ENCODE measurements at places on chromosomes 16 and 17.

DNA sequence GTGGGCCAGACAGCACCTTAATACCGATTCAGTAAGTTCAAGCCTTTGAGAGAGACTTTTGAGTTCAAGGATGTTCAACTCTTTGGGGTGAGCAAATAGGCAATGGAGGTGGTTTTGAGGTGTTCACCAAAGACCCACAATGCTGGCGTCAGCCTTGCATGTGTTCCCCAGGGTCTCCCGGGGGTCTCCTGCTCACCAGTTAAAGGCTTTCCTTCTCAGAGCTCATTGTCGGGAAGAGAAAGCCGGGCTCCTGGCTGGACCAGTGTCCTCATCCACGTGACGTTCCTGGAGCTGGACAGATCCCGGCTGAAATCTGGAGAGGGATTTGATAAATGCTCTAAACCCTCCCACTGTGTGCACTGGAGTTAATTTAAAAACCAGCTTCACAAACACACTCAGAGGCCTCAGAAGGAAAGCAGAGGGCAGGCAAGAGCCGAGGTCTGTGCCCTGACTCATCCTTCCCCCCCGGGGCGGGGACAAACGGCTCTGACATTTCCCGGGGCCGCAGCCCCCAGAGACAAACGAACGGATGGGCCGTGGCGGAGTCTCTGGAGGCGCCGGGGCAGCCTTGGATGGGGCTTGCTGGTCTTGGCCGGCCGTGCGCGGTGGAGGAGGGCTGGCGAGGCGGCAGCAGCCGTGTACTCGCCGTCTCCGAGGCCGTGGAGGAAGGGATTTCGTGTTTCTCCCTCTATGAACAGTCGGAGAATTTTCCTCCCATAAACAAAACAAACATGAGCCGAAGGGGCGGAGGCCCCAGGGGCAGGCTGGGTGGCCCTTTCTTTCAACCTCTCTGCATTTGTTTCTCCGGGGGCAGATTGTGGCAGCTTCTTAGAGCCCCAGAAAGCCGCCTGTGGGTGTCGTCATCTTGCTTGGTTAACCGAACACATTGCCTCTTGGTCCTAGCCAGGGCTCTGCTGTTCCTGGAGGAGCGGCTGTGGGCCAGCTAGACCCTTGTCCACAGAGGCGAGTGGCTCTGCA is 94.2 kb downstream of the NTN1 start:
- DNase-seq: peak; percentile 42

DNA sequence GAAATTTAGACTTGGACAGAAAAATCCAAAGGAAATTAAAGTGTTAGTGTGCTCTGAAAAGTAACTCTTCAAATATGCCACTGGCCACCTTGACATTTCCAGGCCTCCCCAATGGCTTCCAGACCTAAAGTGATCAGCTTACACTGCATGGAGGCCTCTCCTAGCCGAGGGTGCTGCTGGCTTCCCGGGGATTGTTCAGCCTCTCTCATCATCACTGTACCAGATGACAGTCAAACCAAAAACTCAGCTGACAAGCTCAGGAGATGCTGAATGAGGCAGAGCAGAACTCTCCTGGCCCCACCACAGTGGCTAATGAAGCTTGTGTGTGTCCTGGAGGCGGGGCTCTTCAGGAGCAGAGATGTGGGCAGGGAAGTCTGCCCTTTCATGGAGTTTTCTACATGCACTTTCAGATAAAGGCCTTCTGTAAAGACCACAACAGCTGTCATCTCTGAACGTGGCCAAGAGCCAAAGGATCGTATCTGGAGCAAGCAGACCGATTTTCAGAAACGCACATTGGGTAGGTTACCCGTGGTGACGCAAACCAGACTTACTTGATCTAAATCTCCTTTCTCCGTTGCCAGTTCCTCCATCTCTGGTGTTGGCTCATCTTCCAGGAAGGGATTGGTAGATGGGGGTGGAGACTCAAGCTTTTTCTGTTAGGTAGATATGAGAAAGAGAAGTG is 113.3 kb downstream of the VPS53 start:
- DNase-seq: no peak

- DNase-seq: no peak
Measured at GRCh38 chr17:55731586-55732250, 9.1 kb upstream of the TMEM100 start.

DNA sequence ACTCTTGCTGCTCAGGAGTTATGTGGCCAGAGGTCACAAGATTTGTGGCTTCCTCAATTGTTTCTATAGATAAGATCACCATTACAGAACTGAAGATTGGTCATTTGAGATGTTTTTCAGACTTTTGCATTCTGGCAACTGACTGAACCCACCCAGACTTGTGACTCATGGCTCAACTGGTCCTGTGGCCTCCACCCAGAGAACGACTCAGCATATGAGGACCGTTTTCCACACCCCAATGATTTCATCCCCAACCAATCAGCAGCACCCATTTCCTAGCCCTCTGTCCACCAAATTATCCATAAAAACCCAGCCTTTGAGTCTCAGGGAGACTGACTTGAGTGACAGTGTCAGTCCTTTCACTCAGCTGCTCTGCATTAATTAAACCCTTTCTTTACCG is 143.2 kb upstream of the ASIC2 start:
- no peak for DNase-seq

GRCh38 chr17:75340631-75341030 is 51.4 kb upstream of the SLC25A19 start:
- DNase-seq: no peak

DNA sequence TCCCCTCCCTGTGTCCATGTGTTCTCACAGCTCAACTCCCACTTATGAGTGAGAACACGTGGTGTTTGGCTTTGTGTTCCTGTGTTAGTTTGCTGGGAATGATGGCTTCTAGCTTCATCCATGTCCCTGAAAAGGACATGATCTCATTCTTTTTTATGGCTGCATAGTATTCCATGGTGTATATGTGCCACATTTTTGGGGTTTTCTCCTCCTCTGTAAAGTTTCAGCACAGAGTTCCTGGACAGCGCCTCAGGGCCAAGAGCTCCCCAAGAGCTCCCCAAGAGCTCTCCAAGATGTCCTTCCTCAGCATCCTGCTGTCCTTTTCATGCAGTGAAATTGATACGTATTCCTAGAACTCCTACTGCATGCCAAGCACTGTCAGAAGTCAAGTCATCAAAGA is 6.9 kb upstream of the ABAT start:
- no peak for DNase-seq

GRCh38 chr17:80891397-80892018 is 100.1 kb upstream of the CHMP6 start:
- DNase-seq: no peak

DNA sequence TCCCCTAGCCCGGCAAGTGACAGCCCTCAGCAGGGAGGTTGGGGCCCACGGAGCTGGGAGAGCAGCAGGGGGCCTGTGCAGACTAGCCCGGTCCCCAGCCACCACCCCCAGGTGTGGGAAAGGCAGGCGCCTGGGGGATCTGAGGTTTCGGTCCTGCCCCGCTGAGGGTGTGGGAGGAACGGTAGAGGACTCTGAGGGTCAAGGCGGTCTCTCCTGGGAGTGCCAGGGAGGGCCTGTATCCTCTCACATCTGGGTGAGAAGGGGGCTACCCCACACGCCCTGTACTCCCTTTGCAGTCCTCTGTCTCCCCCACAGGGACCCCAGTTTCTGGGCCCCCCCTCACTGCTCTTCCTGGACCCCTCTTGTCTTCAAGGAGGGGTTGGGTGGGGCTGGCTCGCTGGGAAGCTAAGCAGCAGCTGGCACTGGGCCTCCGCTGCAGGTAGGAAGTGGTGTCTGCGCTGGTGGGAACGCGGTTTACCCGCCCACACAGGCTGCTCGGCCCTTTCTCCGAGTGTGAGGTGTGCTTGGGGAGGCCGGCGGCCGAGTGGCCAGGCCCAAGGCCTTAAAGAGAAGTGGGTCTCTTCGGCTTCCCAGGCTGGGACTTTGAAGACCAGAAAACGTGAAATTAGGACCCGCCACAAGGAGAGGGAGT is 15.4 kb downstream of the CD7 start:
- no peak for DNase-seq

GRCh38 chr16:80300876-80301275 is 239.9 kb upstream of the DYNLRB2 start:
- no peak for DNase-seq

DNA sequence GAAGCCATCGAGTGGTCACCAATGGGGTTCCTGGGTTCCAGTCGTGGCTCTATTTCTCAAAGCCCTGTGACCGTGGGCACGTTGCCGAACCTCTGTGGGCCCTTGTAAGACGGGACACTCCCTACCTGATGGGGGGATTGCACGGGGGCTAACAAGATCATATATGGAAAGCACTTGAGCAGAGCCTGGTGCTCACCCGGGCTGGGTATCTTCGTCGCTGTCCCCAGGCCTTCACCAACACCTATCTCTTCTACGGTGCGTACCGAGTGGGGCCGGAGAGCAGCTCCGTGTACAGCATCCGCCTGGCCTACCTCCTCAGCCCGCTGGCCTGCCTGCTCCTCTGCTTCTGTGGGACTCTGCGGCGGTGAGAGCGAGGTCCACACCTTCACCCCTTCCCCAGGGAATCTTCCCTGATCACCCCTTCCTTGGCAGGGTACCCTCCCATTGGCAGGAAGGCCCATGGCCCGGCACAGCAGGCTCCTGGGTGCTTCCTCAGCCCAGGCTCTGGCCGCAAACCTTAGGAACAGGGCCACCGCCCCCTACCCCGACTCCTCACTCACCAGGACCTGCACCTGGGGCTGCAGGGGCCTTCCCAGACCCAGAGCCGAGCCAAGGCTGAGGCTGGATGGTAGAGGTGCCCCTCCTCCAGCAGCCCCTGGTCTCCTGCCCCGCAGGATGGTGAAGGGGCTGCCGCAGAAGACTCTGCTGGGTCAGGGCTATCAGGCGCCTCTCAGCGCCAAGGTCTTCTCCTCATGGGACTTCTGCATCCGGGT is 2.8 kb downstream of the TMC8 start:
- no peak for DNase-seq

DNA sequence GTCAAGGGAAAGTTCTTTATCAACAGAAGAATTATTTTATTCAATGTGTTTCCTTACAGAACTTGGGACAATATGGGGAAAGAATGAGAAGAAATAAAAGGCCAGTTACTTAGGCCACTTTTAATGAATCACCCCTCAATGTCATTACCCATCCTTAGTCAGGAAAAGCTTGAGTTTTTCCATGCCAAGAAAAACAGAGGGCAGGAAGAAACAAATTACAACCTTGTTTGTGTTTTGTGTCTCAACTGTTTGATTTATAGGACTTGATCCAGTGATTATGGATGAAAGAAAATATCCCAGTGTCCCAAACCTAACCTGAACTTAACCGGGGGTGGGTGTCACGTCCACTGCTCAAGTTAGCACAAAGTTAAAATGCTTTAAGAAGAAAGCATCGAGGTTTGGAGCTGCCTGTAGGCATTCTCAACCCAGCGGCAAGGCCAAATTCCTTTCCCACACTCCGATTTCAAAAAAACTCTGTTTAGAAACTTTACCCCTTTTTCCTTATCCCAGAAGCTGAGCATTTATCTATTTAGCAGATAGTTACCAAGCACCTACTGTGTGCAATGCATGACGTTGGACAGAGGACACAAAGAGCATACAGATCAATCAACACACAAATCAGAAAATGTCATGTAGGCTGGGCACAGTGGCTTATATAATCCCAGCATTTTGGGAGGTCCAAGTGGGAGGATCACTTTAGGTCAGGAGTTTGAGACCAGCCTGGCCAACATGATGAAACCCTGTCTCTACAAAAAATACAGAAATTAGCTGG is 14.0 kb upstream of the CYB5B start:
- DNase-seq: peak; percentile 84

- DNase-seq: no peak
Measured at GRCh38 chr16:67129422-67129821, 19.7 kb downstream of the PHAF1 start.

- no peak for DNase-seq
Measured at GRCh38 chr16:24493821-24494220, 45.5 kb upstream of the RBBP6 start.

- DNase-seq: peak; percentile 71
Measured at GRCh38 chr17:77887464-77888241, 70.8 kb upstream of the TNRC6C start.

DNA sequence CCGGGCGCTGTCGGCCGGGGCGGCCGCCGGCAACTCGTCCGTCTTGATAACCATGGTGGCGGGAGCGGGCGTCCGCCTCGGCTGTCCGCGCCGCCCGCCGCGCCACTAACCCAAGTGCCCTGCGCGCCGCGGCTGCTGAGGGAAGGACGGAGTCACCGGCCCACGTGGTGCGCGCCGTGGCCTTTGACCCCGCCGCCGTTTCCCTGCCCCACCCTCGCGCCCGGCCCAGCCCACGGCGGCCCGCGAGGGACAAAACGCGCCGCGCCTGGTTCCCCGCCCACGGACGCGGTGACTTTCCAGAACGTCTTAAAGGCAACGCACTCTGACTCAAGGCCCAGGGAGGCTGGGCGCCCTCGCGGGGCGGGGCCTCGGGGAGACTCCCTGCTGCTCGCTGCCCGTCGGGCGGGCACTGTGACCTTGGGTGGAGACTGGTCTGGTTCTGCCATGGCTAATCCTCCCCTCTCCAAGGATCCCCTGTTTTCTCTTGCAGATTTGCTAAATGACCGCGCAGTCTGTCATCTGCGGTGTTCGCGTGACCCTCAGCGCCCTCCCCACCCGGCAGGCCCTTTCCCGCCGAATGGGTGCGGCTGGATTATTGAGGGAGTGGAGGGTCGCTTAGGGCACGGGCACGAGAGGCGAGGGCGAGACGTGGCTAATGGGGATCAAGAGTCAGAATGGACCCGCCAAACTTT is at the start of gene CLUH:
CLUH (minus strand) TSS at position 157 of the 692 bp plus-strand sequence; CDS start at position 54, 103 bp downstream.
- peak; percentile 95 for DNase-seq

GRCh38 chr17:80347948-80348351 is 67.0 kb upstream of the ENDOV start:
- no peak for DNase-seq

DNA sequence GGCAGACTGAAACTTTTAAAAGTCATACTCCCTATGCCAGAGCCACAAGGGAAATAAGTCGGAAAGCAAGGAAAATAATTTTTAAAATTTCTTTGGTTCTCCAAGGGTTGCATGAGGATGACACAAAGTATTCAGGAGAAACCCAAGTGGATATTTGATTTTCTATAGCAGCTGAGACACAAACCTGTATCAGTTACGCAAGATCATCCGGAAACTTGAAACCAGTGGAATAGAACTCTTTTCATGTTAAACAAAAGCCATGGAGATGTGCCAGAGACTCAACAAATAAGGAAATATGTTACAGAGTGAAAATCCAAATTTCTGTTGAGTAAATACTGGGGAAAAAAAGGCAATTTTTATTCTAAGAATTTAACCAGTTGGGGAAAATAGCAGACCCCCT is 294.7 kb downstream of the KIF2B start:
- DNase-seq: no peak

- DNase-seq: no peak
Measured at GRCh38 chr16:24652803-24653202, 76.6 kb upstream of the TNRC6A start.

DNA sequence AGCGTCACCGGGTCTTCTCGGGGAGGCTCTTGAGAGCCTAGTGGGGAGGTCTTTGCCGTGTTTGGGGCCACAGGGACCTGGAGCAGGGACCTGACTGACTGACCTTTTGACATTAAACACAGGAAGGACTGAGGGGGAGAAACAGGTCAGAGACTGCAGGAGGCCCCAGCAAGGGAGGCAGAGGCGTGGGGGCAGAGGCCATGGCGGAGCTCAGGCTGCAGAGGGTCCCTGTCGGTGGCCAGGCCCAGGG is 41.6 kb upstream of the GSE1 start:
- DNase-seq: no peak

- no peak for DNase-seq
Measured at GRCh38 chr16:72969146-72969545, 78.8 kb downstream of the ZFHX3 start.

- peak; percentile 82 for DNase-seq
Measured at GRCh38 chr17:29155966-29156338, 24.2 kb downstream of the MYO18A start.

GRCh38 chr17:75108193-75108592 is 1.6 kb upstream of the ARMC7 start:
- no peak for DNase-seq

- DNase-seq: no peak
Measured at GRCh38 chr17:77392376-77393273, 251.9 kb downstream of the SEC14L1 start.

Data from renal pelvis (tissue), 12 donors.